ENCODE measurements at places on chromosomes 2 and 18.

- DNase-seq = no peak
These were observed 27.1 kb downstream of the VPS54 start for GRCh38 chr2:63992061-63992685.

- DNase-seq = no peak
These were observed 19.4 kb upstream of the ATP6V1B1 start for GRCh38 chr2:70916291-70916690.

DNA sequence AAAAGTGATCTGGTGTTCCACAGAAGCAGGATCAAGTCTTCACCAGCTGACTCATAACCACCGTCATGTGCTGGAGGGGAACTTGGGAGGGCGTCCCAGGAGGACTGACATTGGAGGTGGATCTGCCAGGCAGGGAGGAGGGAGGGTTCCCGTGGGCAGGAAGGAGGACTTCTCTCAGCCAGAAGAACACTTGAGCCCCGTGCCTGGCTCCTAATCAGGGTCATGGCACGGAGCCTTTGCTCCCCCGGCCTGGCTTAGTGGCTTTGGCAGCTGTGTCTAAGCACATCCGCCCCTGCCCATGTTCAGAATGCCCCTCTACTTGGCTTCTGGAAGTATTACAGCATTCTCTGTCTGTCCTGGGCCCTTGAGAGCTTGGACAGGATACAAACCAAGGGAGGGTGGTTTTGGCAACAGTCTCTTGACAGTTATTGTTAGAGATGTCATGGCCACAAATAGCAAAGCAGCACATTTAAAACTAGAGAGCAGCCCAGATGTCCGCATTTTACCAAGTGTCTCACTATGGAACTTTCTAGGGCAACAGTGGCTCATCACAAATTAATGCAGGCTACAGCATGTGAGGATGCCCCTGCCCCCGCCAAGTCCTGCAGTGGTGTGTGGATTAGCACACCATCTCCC lies 11.5 kb downstream of the PPP1R7 start:
- DNase-seq = peak; percentile 95

DNA sequence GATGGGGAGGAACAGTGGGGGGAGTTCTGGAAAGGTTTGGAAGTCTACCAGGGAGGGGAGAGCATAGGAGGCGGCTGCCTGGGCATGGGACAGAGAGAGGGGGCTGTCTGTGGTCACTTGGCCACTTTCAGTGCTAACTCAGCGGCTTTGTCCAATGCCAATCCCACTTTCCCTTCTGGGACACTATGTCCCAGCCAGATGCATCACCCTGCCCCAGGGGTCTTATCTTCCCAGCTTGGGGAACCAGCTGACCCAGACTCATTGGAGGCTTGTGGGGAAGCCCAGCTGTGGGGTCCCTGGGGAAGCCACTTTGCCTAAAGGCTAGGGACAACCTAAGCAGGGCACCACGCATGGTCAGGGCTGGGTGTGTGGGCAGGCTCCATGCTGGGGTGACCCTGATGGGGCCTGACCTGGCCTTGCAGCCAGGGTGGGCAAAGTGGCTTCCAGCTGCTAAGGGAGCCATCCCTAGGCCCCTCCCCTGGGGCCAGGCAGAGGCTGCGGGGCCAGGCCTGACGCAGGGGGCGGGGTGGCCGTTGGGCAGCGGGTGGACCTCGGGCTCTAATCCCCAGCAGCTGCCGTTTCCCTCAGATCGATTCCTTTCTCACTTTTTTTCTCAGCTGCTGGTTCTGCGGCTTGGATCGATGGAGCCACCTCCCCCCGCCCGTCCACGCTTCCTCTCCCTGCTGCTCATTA lies 1.6 kb upstream of the ASIC4 start:
- no peak for DNase-seq

DNA sequence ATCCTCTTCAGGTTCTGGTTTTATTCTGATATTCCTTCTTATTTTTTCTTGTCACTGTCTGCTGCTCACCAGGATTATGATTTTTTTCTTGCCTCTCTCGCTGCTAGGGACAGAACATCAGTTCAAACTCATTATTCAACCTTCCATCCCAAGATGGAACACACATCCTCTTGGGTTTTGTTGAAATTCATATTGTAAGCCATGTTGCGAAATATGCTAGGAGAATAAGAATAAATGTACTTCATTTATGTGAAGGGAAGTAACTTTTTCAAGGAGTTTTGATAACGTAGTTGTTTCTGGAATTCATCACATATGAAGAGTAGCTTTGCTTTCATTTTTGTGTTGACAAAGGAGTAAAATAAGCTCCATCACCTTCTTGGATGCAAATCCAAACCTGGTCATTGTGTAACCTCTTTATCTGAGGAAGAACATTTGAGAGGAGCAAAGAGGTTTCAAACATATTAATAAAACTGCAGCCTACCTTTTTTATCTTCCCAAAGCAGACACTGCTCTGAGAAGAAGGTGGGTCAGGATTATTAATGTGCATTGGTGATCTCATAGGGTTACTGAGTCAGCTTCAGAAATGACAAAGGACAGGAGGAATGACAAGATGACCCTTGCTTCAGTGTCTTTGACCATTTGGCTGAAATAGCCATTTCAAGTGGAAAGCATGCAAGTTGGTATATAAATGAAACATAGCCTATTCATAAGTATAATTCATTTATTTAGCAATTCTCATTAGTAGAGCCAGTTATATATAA lies 280.0 kb downstream of the GULP1 start:
- DNase-seq = no peak

- no peak for DNase-seq
These were observed 99.6 kb downstream of the MAP3K20 start for GRCh38 chr2:173175222-173175621.

DNA sequence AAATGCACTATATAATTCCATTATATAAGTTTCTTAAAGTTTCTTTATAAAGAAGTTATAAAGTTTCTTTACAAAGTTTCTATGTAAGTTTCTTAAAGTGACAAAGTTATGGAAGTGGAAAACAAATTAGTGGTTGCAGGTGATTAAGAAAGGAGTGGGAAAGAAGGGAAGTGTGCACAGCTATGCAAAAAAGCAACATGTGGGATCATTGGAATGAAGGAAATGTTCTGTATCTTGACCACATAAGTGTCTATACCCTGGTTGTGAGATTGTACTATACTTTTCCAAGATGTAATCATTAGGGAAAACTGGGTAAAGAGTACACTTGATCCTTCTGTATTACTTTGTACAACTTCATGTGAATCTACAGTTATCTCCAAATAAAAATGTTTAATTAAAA lies 1541.1 kb downstream of the LRP1B start:
- DNase-seq = no peak

DNA sequence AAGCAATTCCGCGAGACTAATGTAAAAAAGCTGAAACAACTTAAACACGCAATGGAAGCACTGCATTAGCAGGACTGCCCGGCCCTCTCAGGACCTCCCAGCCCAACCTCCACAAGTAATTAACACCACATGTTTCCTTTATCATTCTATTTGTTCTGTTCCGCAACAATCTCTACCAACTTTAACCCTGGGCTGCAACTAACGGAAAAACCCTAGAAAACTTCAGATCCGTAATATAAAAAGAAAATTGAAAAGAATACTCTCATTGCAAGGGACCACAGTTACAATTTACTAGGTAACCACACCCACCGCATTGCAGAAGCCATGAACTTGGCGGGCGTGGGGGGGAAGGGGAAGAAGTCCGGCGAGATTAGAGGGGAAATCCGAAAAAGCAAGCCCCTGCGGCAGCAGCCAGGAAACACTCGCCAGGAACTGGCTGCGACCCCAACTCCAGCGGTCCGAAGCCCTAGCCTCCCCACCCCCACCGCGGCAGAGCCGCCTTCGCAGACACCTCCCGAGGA lies 1.2 kb downstream of the EPB41L3 start:
- no peak for DNase-seq

DNA sequence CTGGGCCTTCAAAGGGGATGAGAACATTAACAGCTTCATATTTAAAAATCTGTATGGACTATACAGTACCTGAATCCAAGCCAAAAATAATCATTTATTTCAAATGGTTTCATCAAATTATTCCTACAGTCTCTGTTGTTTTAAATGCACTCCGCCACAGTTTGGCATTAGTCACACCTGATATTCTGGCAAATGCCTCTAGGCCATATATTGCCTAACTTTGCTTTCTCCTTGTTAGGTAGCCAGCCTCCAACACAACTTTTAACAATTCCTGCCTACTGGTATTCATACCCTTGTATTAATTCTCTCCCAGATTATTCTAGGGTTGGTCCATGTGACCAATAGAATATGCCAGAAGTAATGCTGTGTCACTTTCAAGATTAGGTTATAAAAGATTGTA lies 146.6 kb upstream of the FANCL start:
- DNase-seq = no peak

DNA sequence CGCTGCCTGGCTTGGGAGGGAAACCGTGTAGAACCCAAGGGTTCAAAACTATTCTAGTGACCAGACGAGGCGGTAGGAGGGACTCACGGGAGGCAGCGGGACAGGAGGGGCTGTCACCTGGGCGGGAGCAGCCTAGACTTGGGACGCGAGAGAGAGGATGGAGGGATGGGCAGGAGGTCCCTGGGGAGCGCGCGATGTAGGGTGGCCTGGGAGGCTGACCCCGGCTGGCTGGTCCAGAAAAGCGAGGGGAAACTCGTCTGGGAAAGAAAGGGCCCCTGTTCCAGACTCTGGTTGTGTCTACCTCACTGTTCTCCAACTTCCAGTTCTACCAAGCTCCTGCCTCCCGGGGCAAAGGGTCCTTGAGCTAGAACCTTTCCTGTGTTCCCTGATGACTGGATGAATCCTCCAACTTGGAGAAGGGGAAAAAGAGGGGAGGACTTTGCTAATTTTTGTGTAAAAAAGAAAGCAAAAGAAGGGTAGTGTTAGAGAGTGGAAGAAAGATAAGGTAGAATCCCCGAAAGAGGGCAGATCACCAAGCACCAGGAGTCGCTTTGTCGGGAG lies 1.4 kb downstream of the DOK6 start:
- DNase-seq = no peak

DNA sequence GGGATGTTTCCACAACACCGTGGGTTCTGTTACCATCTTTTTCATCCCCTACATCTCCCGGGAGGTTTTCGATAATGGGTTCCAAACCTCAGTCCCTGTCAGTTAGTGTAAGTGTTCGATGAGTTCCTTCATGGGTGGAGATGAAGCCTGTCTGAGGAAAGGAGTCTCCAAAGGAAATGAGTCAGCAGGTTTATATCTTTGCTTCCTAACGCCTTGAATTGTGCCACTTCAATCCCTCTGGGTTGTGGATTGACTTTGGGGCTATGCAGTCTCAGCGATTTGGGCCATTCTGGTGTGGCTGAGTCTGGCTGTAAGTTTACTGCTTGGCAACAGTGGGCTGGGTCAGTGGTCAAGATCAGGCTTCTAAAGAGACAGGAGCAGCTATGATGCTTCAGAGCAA lies 1.2 kb downstream of the SERPINB5 start:
- no peak for DNase-seq

- no peak for DNase-seq
These were observed 31.6 kb downstream of the RNF144A start for GRCh38 chr2:6948677-6949351.

DNA sequence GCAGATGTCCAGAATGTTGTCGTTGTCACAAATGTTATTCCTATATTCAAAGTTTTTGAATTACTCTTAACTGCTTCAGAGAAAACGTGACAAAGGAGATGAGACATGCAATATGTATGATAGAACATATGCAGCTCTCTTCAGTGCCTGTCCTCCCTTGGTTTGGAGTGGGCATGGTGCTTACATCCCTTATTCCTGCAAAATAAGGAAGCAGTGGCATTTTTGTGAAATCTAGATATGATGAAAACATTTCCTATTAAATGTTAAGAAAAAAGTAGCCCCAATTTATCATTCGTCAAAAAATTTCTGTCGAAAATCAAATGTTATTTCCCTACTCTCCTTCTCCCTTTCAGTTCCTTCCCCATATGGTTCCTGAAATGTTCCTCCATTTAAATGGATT lies 457.5 kb upstream of the FANCL start:
- DNase-seq = no peak
